ENCODE measurements at places on chromosomes 13 and 19.

DNA sequence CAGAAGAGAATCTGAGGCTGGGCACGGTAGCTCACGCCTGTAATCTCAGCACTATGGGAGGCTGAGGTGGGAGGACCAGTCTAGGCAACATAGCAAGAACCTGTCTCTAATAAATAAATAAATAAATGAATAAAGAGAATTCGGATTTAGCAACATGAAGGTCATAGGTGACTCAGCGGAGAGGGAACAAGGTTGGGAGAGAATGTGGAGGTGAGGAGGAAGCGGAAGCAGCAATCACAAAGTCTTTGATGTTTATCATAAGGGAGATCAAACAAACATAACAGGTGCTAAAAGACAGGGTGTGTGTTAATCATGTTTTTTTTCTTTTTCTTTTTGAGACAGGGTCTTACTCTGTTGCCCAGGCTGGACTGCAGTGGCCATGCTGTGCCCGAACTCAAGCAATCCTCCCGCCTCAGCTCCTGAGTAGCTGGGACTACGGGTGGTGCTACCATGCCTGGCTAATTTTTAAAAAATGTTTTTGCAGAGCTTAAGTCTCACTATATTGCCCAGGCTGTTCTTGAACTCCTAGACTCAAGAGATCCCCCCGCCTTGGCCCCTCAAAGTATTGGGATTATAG is 16.3 kb downstream of the PBX4 start:
- no peak for DNase-seq

DNA sequence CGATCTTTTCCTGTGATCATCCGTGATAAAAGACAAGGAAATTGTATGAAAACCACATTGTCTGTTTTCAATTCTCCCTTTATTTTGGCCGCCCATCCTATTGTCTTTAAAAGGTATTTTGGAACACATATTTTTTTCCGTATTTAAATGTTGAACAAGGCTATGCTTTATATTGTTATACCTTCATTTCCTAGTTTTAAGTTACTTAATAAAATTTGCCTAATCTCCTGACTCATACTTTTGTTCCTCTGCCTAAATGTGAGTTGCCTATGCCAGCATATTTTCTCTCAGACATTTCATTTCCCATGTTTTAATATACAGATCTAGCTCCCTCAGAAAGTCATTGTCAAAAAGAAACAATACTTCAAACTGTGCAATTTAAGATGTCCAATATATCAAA is 104.2 kb downstream of the SLITRK6 start:
- DNase-seq, result no peak

- DNase-seq, result no peak
These were observed 14.6 kb downstream of the NACC1 start for GRCh38 chr19:13132471-13133180.

DNA sequence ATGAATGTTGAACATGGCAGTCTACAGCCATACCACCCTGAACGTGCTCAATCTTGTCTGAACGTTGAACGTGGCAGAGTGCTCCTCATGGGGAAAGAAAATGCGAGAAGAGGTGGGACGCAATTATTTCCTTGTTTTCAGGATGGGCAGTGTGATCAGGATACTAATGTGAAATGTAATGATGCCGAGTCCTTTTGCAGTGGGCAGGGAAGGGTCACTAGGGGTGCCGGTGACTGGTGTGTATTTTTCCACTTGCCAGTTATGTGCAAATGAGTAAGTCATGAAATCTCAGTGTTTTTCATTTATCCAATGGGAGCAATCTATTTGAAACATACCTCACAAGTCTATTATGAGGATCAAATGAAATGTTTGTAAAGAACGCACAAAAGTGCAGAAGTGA is 84.8 kb downstream of the LNX2 start:
- no peak for DNase-seq

GRCh38 chr13:110993788-110994187 is 78.9 kb upstream of the ANKRD10 start:
- no peak for DNase-seq

DNA sequence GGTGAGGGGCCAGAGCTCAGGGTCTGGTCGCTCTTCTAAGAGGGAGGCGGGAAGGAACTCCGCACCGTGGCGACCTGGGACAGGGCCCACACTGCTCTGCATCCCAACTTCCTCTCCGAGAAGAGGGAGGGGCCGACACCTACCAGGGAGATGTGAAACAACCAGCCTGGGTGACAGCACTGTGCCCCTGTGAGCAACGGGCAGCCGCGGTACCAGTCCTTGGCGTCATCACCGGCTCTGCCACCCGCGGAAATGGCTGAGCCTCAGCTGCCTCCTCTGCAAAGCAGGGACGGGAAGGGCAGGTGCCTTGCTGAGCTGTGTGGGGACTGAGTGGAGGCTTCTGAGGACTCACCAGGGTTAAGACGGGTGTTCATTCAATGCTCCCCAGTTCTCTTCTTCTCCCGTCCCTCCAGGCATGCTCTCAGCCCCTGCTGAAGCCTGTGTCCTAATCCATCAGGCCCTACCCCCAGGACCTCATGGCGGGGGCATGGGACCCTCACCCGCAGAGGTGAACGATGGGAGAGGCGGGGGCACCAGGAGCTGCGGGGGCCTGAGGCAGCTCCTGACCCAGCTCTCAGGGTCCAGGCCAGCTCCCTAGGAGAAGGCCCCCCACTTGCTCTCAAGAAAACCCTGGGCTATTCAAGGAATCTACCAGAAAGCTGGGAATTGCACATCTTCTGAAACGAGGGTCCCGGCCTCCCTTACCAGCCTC is 9.3 kb downstream of the ZNF787 start:
- no peak for DNase-seq

DNA sequence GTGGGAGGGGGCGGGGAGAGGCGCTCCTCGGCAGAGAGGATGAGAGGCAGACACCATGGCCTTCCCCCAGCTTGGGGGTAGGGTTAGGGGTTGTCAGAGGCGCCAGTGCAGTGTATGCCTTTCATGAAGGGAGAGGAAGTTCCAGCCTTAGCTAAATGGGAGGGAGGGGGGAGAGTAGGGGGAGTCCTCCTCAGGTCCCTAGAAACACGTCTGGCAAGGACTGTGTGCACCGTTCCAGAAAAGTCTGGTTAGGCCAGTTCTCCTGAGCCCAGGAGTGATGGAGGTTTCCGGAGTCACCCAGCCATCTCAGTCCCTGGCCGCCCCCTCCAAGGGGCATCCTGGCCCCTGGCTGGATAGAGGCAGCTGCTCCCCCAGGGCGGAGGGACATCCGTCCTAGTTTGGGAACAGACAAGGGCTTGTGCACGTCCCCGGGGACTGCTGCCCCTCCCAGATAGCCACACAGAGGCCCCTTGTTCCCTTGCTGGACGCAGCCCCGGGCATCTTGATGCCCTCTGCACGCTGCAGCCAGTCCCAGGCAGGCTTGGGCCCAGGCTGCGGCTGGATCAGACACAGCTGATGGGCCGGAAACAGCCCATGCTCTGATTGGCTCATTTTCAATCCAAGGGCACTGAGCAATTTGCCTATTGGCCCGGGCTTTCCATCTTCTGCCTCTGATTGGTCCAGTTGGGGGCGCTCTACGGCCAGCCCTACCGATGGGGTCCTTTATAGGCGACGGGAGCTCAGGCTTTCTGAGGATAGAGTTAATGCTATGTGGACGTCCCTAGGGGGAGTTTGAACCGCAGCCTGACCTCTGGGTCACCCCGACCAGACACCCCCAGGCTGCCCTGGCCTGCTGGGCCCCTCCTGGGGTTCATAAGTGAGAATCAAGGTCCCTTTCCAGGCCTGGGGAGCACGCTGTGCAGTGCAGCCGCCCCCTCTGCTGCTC is 3.8 kb downstream of the S1PR2 start:
- peak; percentile 75 for DNase-seq

DNA sequence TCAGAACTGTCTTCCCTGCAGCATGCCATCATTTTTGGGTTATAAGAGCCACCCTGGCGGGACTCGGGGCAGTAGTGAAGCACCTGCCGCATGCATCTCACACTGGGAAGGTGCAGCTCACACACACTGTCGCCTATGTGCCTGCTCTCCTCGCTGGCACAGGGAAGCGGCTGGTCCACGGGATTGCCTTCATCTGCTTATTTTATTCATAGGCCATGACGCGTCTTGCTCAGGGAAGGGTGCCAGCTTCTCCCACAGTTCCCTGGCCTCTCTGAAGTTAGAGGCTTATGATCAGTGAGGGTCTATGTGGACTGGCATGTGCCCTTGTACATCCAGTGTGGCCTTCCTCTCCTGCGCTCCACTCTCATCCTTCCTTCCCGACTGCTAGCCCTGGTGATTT is 150.0 kb downstream of the KLF12 start:
- no peak for DNase-seq

DNA sequence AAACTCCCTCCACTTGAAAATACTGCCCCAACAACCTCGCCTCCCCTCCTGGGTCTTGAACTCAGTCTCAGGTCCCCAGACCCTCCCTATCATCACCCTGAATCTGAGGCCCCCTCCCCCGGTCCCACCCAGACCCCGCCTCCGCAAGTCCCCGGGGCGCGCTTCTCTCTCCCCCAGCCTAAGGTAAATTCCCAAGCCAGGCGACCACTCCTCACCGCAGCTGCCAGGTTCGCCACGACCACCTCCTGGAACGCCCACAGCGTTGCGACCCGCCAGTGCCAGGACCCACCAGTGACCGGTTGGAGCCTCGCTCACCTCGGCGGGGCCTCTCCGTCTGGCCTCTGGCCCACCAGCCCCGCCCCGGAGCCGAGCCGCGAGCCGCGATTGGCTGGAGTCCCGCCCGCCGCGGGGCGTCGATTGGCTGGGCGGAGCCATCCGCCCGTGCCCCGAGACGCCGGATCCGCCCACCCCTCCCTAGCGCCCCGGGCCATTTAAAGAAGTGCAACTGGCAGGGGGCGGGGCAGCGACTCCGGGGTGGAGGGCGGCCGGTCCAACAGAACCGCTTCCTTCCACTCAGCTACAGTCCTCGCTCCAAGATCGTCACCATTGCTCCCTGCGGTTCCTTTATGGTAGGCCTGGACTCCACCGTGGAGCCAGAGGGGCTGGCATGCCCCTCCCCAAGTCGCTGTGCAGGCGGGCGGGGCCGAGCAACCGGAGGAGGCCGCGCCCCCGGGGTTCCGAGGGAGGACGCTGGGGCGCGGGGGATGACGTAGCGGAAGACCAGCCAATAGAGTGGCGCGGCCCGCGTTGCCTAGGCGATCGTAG is at the start of gene SERTAD3:
Gene SERTAD3, minus strand, starts transcription at position 336 of the 825 bp plus-strand sequence. CDS start 2,255 bp downstream, outside the sequence.
- peak; percentile 98 for DNase-seq

- no peak for DNase-seq
These were observed 311.3 kb downstream of the ATP8A2 start for GRCh38 chr13:25683056-25683455.

DNA sequence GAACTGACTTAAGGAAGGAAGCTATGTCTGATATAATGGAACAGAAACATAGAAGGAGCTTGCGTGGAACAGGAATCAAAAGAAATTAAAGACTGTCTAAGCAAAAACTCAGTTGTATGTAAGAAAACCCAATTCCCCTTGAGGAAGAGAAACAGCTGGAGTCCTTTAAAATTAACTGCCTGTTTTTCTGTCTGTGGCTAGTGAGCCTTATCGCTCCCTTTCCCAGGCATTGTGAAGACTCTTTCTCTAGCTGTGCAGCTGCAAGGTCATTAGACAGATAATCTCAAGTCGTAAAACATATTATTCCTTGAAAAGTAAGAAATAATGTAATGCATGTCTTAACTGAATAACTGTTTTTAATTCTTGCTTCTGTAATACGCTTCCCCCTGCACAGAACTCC is 39.7 kb upstream of the IGSF23 start:
- DNase-seq, result no peak
